ENCODE measurements at places on chromosomes 12 and 14.
A peak's percentile ranks its signal among the peaks of the same experiment; 100 is the strongest.

GRCh38 chr14:60327447-60328331 lies 78.7 kb downstream of the PPM1A start:
- DNase-seq, result peak; percentile 20

DNA sequence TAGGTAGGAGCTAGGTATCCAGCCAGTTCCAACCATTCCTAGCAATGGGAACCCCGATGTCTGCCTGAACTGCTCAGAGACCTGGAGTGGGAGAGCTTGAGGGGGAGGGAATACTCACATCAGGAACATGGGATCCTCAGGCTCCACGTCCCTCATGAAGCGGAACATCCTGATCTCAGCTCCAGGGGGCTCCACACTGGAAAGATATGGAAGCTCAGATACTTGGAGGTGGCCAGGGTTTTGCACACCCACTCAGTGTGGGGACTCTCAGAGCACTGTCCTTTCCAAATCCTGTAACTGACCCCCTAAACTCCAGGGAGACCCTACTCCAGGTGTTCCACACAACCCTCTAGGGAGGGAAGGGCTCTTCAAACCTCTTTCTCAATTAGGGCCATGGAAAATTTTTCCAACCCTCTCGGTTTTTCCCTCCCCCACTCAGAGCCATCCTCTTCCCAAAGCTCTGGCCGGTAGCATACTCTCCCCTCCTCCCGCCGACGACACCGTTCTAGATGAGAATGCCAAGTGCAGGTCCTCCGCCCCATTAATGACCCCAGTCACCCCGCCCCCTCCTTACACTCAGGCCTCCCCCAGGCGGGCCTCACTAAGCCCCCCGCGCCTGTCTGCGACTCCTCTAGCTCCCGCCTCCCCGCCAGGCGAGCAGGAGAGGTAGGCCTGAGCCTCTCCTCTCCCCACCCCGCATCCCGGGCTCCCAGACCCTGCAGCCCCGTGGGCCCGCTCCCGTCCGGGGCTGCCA lies 597 bp downstream of the MLF2 start:
- DNase-seq, result peak; percentile 66

GRCh38 chr12:58882826-58883225 lies 37.5 kb downstream of the LRIG3 start:
- DNase-seq, result no peak

- DNase-seq, result no peak
These were observed 270.9 kb upstream of the NPAS3 start for GRCh38 chr14:32667791-32668190.

- no peak for DNase-seq
These were observed 78.8 kb downstream of the TMCC3 start for GRCh38 chr12:94571556-94571955.

GRCh38 chr14:80414080-80414479 lies 202.8 kb upstream of the DIO2 start:
- DNase-seq, result no peak

DNA sequence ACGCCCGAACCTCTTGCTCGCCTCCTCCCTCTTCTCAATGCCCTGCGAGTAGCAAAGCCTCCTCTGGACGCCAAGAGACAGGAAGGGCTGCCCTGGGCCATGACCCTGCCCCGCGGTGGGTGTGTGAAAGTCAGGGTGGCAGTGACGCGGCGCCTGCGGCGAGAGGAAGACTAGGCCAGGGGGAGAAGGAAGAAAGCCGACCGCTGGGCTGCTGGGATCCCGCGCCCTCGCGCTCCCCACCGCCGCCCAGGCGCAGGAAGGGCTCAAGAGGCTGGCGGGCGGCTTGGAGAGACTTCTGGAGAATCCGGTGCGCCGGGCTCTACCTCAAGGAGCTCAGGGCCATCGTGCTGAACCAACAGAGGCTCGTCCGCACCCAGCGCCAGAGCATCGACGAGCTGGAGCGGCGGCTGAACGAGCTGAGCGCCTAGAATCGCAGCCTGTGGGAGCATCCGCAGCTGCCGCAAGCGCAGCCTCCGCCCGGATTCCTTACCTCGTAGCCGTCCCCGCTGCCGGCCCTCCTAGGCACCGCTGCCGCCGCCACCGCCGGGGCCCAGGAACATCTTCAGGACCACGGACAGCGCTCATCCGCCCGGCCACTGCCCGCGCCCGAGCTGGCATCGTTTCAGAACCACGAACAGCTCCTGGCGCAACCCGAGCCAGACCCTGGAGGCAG lies 105.0 kb upstream of the PRB2 start:
- peak; percentile 90 for DNase-seq

DNA sequence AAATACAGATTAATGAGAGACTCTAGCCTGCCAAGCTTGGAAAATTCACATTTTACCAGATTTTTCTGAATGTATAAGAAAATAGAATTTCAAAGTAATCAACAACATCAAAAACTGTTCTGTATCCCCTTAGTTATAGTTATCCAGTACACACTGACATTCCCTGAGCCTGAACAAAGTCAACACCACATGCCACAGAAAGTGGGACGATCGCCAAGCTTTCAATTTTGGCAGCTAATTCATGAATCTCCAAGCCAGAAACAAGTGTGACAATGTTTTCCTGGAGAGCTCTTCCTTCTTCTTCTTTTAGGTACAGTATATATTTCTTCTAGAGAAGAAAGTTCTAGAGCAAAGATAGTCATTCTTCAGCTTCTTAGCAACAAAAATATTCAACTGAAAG lies 290.2 kb downstream of the PRKD1 start:
- DNase-seq, result peak; percentile 54

- peak; percentile 47 for DNase-seq
These were observed 15.0 kb downstream of the CSRP2 start for GRCh38 chr12:76863837-76864236.

GRCh38 chr14:55500708-55501107 lies 60.3 kb upstream of the TBPL2 start:
- no peak for DNase-seq

GRCh38 chr12:11813438-11813813 lies 164.0 kb downstream of the ETV6 start:
- DNase-seq, result no peak

GRCh38 chr12:124868252-124869058 lies 4.8 kb upstream of the SCARB1 start:
- no peak for DNase-seq

- no peak for DNase-seq
These were observed 28.6 kb upstream of the ARL1 start for GRCh38 chr12:101436136-101436535.

DNA sequence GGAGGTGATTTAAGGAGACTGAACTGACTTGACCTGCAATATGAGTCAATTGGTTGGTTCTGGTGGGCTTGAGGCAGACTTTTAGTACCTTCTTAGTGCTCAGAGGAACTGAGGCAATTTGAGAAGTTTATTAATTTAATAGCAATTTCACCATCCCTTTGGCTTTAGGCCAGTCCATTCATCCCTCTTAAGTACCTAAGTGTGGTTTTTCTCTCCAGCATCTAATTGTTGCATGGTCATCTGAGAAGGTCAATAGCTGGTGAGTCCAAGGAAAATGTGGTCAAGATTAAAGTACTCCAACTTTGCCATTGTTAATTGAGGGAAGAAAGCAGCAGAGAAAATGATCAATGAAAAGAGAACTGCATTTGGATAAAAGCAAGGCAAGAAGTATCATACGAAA lies 115.4 kb upstream of the DYRK2 start:
- no peak for DNase-seq

- no peak for DNase-seq
These were observed 29.8 kb downstream of the LRRIQ1 start for GRCh38 chr12:85065837-85066482.

DNA sequence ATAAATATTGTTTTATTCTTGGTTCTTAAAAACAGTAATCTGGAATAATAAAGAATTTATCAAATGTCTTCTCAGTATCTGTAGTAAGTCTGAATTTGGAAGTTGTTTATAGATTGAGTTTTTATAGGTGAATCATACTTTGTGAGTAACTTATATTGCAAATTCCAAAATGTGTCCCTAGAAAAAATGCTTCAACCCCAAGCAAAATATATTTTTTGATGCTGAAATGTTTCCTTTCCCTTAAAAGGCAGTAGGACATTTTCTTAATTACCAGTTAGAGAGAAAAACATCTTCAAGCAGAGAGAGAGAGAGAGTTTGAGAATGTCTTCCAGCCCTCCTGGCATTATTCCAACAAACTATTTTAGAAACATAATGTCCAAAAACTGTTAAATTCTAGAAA lies 37.9 kb downstream of the PELI2 start:
- DNase-seq, result no peak

DNA sequence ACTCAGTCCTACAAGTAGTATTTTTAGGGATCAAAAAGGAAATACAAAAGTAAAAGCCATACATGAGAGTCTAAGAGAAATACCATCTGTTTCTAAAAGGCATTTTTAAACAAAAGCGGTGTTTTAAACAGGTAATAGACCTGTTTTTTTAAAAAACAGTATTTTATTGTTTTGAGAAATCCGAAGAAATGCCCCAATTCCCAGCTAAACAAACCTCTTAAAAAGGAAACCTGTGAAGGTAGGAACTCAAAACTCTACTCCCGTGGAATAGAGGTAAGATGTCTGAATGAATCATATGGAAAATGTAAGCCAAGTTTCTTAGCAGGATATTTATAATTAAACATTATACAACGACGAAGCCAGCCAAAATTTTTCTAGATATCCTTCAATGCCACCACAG lies 2.0 kb downstream of the PPP1R13B start:
- no peak for DNase-seq

DNA sequence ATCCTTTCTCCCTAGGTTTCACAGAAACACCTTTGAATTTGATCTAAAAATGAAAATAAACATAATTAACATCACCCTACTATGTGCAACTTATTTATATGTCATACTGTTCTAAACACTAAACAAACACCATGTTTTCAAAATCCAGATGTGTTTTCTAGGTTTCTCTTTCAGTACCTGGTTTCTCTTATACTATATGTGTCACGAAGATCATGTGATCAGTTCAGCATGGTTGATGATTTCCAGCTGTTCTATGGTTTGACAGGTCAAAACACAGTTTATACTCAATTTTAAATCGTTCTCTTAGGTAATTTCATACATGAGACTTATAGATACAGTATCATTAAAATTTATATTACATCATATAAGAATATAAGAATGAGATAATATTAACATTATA lies 373.1 kb downstream of the SOX5 start:
- DNase-seq, result no peak

DNA sequence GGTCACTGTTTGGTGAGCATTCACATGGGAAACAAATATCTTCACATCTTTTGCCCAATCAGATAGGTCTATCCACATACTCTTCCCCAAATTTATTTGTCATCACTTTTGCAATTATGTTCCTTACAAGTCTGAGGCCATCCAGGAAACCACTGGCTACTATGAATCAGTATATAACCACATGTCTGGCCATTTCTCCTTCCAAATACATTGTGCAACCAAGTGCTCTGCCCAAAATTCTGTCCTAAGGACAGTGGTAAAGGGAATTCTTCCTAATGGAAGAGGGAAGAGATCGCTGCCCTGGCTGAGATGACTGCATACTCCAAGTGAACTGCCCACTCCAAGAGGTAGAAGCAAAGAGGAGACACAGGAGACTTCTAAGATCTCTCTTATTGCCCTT lies 148.9 kb upstream of the MAX start:
- DNase-seq, result peak; percentile 84

- DNase-seq, result peak; percentile 74
These were observed 30.2 kb downstream of the KCNA5 start for GRCh38 chr12:5073853-5074252.

DNA sequence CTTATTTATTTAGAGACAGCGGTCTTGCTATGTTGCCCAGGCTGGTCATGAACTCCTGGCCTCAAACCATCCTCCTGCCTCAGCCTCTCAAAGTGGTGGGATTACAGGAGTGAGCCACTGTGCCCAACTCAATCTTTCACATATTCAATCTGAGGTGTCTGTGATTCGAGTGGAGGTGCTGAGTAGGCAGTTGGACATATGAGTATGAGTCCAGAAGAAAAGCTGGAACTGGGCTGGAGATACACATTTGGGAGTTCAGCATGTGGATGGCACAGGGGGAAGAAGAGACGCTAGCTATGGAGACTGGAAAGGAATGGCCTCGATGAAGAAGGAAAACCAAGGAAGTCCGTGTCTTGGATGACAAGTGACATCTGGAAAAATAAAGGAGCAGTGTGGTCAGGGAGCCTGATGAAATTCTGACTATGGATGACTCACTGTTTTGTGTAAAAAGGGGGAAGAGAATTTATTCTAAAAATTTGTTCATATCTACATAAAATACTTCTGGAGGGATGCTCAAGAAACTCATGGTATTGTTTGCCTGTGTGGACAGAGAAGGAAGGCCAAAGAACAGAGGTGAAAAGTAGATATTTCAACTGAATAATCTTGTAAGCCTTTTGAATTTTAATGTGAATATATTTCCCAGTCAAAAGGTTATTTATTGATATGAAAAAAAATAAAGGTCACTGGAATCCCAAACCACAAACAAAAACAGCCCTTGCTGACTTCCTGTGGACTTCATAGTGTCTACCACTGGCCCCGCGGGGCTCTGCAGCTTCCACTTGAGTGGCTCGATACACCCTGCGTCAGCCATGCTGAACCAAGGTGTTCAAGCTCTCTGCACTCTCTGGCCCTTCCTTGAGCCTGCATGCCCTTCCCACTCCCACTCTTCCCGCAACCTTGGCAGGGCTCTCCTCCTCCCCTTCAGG lies 8.9 kb upstream of the LTA4H start:
- peak; percentile 63 for DNase-seq

DNA sequence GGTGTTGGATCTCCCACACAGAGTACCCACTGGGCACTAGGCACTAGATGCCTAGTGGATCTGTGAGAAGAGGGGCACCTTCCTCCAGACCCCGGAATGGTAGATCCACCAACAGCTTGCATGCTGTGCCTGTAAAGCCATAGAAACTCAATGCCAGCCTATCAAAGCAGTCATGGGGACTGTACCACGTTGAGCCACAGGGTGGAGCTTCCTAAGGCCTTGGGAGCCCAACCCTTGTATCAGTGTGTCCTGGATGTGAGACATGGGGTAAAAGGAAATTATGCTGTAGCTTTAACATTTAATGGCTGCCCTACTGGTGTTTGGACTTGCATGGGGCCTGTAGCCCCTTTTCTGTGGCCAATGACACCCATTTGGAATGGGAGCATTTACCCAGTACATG lies 1024.9 kb downstream of the TMEM121 start:
- no peak for DNase-seq

- peak; percentile 46 for DNase-seq
These were observed 114.4 kb downstream of the SLC38A1 start for GRCh38 chr12:46154221-46154985.

GRCh38 chr12:64077922-64078321 lies 144.2 kb downstream of the KICS2 start:
- no peak for DNase-seq

- DNase-seq, result peak; percentile 81
These were observed 132.3 kb downstream of the SNAPC1 start for GRCh38 chr14:61894452-61895077.

DNA sequence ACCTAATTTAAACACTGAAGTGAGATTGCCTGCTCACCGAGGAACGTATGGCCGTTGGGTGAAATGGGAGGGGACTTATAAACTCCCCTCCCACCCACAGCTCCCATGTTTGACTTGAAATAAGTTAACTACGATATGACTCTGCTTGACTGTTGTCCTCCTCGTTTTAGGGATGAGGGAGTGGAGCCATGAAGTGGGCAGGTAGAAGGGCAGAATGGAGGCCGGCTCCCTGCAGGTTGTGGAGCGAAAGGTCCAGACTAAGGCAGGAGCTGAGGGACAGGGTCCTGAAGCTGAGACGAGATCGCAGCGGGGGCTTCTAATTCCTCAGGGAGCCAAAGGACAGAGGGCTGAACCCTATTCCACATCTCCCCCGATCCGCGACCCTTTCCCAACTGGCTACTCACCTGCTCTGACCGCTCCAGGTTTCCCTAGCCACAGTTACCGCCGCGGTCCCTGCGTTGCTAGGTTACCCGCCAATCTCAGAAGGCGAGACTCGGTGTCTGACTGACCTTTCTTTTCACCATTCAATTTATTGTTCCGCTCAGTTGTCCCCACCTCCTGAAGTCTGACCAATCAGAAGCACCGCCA lies 577 bp upstream of the TPCN1 start:
- no peak for DNase-seq
